ENCODE measurements at places on chromosomes 3 and 15. TPM values are rescaled to one million over a fixed set of nuclear protein-coding genes. Genes with fewer than 3 reads are reported as not detected.

NRROS gene
- 3.4 TPM for total RNA-seq

PGBD4 gene
- 1.3 TPM for total RNA-seq

DGKG gene
- 29.2 TPM for total RNA-seq

DNA sequence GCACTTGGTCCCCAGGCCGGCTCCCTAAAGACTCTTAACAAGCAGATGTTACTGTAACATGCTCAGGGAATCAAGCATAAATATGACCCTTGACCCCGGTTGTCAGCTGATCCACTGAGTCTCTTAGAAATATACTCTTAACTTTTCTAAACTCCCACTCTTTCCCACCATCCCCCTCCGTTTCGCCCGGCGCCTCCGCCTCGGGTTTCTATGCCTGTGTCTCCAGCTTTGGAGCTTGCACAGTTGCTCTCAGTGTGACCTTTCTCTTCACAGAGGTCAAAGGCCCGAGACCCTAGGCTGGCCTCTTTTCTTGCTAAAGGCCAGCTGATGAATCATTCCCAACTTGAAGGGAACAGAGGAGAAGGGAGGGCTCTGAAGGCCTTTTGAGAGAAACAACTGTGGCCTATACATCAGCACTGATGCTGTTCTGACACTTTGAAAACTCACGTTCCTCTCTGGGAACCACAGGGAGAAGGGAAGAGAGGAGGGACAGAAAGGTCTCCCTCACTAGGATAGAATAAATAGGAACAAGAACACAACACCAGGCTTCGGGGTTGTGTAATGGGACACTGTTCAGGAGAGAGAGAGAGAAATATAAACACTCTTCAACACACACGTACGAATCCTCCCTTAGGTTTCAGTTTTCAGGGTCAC is 484.5 kb upstream of the NR2F2 start:
- peak; percentile 79 for DNase-seq

- no peak for DNase-seq
Observed at GRCh38 chr3:1600206-1600605, 498.5 kb upstream of the CNTN4 start.

GRCh38 chr15:68432441-68433064 is 590 bp upstream of the ITGA11 start:
- DNase-seq, result no peak

- peak; percentile 54 for DNase-seq
Observed at GRCh38 chr3:97821287-97821773, 481 bp upstream of the CRYBG3 start.

Data from heart left ventricle (tissue), 16 donors.